ENCODE measurements at places on chromosomes 3 and 15.

DNA sequence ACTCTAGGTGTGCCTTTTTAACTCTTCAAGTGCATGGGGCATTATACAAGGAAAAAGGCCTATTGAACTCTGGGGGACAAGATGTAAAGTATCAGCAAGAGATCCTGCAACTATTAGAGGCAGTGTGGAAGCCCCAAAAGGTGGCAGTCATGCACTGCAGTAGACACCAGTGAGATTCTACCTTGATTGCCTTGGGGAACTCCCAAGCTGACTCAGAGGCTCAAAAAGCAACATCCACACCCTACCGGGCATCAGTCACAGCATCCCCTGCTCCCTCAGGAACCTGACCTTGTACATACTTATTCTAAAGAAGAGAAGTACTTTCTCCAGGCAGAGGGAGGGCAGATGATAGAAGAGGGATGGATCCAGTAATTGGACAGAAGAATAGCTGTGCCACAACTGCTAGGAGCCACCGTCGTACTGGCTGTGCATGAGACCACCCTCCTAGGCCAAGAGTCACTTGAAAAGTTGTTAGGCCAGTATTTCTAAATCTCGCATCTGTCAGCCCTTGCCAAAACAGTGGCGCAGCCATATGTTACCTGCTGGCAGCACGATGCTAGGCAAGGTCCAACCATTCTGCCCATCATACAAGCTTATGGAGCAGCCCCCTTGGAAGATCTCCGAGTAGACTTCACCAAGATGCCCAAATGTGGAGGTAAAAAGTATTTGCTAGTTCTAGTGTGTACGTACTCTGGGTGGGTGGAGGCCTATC is 523.1 kb upstream of the FRG2C start:
- DNase-seq = no peak

DNA sequence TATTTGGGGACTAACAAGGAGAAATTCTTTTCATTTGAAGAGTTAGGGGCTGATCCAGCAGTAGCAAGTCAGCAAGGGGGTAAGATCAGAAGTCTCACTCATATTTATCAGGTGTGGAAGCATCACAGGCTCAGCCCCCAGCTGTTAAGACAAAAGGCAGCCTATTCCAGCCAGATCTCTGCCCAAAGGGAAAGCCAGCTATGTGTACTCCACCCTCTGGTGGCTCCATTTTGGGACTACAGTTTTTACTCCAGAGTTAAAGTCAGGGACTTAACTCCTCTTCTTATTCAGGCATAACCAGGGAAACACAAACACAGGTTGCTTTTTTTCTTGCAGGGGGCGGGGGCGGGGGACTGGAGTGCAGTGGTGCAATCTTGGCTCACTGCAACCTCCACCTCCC is 19.2 kb downstream of the UBP1 start:
- DNase-seq = no peak

DNA sequence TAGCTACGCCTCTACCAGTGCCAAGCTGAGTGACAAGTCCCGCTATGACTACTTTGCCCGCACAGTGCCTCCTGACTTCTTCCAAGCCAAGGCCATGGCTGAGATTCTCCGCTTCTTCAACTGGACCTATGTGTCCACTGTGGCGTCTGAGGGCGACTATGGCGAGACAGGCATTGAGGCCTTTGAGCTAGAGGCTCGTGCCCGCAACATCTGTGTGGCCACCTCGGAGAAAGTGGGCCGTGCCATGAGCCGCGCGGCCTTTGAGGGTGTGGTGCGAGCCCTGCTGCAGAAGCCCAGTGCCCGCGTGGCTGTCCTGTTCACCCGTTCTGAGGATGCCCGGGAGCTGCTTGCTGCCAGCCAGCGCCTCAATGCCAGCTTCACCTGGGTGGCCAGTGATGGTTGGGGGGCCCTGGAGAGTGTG is 5.7 kb downstream of the GRM2 start:
- no peak for DNase-seq

DNA sequence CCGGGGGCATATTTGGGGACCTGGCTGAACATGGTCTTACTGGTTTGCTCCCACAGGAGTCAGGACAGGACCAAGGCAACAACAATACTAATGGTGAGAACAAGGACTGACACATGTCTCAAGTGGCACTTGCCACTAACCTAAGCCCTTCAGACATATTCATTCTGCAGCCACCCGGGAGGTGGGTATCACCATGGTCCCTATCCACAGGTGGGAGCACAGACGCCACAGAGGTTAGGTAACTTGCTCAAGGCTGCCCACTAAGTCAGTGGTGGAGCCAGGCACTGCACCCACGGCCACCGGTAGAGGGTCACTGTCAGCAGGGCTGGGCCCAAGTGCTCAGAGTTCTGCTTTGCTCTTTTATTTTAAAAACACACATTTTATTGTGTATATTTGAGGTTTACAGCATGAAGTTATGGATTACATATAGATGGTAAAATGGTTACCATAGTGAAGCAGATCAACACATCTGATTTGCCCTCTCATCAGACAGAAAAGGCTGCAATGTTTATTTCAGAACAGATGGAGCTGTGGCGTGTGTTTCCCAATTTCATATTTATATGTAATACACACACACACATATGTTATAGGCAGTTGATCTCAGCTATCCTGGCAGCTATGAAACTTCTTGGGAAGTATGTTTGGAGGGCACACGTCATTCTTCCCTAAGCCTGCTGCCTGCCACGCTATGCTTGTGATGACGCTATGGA is 30.0 kb upstream of the SLC41A3 start:
- DNase-seq = no peak

- DNase-seq = no peak
These were observed 166.2 kb downstream of the CHDH start for GRCh38 chr3:53680028-53680427.

DNA sequence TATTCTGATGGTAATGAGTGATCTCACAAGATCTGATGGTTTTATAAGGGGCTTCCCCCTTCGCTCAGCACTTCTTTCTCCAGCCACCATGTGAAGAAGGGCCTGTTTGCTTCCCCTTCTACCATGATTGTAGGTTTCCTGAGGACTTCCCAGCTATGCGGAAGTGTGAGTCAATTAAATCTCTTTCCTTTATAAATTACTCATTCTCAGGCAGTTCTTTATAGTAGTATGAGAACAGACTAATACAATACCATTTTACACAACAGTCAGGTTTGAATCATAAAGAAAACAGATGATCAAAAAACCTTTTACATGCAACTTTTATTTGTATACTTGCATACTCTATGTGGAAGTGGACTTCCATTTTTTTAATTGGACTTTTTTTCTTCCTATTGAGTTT is 46.7 kb upstream of the CBLB start:
- no peak for DNase-seq

DNA sequence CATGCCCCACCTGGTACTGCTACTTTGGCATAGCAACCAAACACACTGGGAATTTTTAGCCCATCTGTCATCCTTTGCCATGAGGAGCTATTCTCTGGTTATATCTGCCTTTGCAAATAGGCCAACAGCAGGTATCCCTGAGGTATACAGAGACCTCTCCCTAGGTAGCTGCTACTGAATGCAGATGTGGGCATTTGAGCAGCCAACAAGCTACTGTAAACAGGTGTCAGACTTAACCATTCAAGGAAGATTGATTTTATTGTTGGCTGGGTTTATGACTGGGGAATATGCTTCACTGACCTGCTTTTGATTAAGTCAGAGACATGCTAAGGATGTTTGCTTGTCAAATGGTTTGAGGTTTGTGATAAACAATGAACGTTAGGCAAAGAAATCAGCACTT is 183.2 kb downstream of the OXSM start:
- no peak for DNase-seq

- no peak for DNase-seq
These were observed 13.9 kb downstream of the ITGB5 start for GRCh38 chr3:124873226-124873625.

- DNase-seq = no peak
These were observed 244.7 kb upstream of the ONECUT1 start for GRCh38 chr15:53034767-53035245.

GRCh38 chr3:150351398-150351797 is 56.7 kb upstream of the TSC22D2 start:
- no peak for DNase-seq

DNA sequence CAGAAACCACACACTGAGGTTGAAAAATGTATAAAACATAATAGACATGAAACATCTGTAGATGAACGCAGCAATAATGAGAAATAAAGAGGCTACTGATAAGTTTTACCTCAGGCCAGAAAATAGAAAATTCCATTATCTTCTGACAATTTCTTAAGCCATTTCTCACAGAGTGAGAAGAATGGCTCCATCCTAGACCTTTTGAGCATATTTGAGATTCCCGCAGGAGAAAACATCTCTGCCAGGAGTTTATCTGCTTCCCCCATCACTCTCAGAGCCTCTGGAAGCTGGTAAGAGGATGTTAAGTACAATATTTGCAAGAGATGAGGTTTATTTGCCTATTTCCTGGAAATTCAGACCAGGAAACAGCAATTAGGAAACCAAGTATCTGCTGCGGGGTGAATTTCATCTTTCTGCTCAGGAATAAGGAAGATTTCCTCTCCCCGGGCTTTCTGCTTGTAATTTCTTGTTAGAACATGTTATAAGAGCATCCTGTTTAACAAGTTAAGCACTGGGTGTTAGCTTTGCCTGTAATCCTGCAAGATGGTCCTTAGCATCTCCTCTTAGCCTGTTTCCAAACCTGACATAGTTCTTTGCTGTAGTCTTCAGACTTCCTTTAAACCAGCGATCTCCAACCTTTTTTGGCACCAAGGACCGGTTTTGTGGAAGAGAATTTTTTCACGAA is 54.8 kb downstream of the ATP13A4 start:
- DNase-seq = no peak

DNA sequence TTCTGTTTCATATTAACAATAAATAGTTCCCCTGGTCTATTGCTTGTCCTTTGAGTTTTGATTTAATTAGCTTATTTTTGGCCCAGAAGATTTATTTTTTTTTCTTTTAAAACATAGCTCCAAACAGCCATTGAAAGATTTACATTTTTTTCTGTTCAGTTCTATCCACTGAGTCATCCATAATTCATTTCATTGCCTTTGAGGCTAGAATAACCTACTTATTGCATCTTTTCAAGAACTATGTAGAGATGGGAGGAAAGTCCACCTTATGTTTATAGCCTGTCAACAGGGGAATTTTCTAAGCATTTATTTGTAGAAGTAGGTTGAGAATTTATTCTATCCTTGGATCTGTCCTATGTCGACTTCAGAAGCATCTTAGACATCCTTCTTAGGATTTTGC is 53.4 kb upstream of the CHD2 start:
- DNase-seq = no peak

GRCh38 chr3:48682786-48683185 is 2.9 kb downstream of the NCKIPSD start:
- DNase-seq = no peak

DNA sequence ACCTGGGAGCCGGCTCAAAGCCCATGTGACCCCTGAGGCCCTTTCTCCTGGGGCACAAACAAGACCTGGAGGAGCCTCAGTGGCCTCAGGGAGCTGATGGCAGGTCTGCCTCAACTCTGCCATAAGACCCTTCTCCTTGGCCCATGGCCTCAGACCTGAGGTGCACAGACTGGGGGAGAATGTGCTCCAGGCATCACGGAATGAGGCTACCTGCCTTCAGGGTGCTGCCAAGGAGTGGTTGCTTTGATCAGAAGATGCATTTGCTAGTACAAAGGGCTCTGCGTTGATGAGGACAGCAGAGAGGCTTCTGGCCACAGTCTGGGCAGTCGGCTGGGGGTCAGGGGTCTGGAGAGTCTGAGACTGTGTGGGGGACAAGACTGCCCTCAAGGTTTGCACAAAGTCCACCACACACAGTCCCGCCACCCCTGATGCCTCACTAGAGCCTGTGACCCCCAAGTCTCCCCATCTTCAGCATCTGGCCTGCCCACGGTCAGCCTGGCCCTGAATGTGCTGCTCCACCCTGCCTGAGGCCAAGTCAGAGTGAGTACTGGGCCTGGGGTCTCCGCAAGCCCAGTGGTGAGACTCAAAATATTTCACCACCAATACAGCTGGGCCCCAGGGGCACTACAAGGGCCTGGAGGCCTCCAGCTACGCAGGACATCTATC is 26.6 kb downstream of the ALDH1L1 start:
- DNase-seq = no peak

GRCh38 chr3:108158251-108158650 is 64.0 kb downstream of the IFT57 start:
- no peak for DNase-seq

DNA sequence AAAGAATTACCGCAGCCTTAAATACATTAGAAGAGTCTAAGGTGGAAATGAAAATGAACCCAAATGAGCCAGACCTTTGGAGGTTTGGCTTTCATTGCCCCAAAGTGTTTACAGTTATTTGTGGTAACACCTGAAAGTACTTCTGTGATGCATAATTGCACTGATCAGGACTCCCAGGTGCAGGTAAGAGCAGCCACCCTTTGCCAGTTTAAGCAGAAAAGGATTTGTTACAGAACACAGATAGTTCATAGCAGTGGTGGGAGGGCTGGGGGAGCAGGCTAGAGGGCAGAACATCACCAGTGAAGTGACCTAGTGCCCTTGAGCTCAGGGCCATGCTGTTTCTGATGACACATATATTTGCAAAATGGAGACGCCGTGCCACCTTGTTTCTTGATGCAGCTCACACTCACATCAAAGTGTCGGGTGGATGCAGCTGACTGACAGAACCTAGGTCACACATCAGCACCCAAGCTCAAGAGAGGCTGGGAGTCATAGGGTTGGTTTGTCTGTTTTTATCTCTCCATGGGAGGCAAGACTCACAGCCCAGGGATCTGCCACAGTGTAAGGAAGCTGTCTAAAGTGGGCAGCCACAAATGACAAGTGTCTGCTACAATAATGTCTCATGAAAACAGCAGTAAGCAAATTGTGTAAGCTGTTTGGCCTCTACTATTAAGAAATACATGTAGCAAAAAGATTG is 49.1 kb downstream of the NEK11 start:
- no peak for DNase-seq

- DNase-seq = no peak
These were observed 54.3 kb downstream of the SLC9A9 start for GRCh38 chr3:143793971-143794370.

DNA sequence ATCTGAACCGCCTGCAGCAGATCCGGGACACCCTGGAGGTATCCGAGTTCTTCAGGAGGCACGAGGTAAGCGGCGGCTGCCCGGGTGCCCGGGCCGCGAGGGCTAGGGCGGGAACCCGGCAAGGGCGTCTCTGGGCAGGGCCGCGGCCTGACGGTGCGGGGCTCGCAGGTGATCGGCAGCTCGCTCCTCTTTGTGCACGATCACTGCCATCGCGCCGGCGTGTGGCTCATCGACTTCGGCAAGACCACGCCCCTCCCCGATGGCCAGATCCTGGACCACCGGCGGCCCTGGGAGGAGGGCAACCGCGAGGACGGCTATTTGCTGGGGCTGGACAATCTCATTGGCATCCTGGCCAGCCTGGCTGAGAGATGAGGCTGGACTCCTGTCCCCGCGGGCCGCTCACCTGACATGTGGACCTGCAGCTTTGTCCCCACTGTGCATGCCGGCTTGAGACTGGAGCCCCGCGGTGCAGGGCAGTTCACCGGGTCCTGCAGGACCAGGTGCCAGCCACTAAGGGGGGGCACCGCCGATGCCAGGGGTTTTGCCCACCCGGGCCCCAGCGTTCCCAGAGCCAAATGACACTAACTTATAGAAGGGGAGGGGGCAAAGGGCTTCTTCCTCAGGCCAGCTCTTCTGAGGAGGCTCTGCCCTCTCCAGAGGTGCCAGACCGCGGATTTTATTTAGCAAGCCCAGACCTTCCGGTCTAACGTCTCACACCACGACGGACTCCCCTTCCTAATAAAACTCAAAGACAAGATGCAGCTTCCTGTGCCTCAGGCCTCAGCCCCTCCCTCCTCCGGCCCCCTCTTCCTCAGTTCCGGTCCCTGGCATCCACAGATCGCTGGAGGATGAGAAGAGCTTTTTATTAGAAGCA is 9.4 kb downstream of the ITPKA start:
- no peak for DNase-seq

Data from AG09309 (cell line).